ENCODE measurements at places on chromosomes 6 and 20. TPM values are rescaled to one million over a fixed set of nuclear protein-coding genes. Genes with fewer than 3 reads are reported as not detected.
A peak's percentile ranks its signal among the peaks of the same experiment; 100 is the strongest.

Gene MAP3K7
- total RNA-seq = 28.1 TPM

Gene NANP
- total RNA-seq = 4.9 TPM

- H3K4me3 ChIP-seq = no peak overlapping the region
- no peaks in the 10 kb centered on the region for H3K4me1 ChIP-seq
- H3K27me3 ChIP-seq = peaks cover 4% of the 10 kb centered on the region
- DNase-seq = no peak
Measured at GRCh38 chr6:71258078-71258866, 30.3 kb upstream of the OGFRL1 start.

DNA sequence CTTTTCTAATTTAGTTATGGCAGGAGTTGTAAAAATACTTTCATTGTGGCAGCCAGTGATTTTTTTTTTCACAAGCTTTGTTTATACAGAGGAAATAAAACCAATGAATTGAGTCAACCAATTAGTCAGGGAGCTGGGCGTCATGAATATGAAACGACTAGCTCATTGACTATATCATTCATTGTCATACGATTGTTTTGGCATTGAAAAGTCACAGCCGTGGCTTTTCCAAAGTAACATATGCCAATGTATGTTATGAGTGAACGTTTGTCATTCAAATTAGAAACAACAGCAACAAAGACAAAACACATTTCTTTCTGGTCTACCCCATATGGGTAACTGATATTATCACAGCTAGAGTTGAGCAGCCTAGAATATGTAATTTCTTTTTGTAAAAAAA lies 810.6 kb downstream of the EPHA7 start:
- H3K36me3 ChIP-seq = no peaks in the 10 kb centered on the region
- H3K4me1 ChIP-seq = no peaks in the 10 kb centered on the region
- no peak for DNase-seq
- H3K4me3 ChIP-seq = no peak overlapping the region
- no peak overlapping the region for H3K27ac ChIP-seq

- no peak overlapping the region for H3K27ac ChIP-seq
- H3K36me3 ChIP-seq = no peaks in the 10 kb centered on the region
- H3K27me3 ChIP-seq = no peaks in the 10 kb centered on the region
- no peaks in the 10 kb centered on the region for H3K4me1 ChIP-seq
- DNase-seq = no peak
Measured at GRCh38 chr20:40390654-40391053, 298.4 kb downstream of the MAFB start.

GRCh38 chr20:49831022-49831769 lies 18.6 kb downstream of the SLC9A8 start:
- no peaks in the 10 kb centered on the region for H3K4me1 ChIP-seq
- peaks cover 35% of the 10 kb centered on the region for H3K36me3 ChIP-seq
- no peaks in the 10 kb centered on the region for H3K27me3 ChIP-seq
- no peak overlapping the region for H3K4me3 ChIP-seq

GRCh38 chr6:17107863-17108262 lies 6.0 kb downstream of the STMND1 start:
- no peaks in the 10 kb centered on the region for H3K36me3 ChIP-seq
- H3K27me3 ChIP-seq = peaks cover 2% of the 10 kb centered on the region
- H3K27ac ChIP-seq = no peak overlapping the region
- H3K4me3 ChIP-seq = no peak overlapping the region
- DNase-seq = no peak
- H3K4me1 ChIP-seq = no peaks in the 10 kb centered on the region

GRCh38 chr20:31596831-31597480 lies 8.1 kb upstream of the ID1 start:
- no peak for DNase-seq
- H3K27me3 ChIP-seq = peaks cover 4% of the 10 kb centered on the region
- no peak overlapping the region for H3K27ac ChIP-seq
- no peaks in the 10 kb centered on the region for H3K4me1 ChIP-seq

DNA sequence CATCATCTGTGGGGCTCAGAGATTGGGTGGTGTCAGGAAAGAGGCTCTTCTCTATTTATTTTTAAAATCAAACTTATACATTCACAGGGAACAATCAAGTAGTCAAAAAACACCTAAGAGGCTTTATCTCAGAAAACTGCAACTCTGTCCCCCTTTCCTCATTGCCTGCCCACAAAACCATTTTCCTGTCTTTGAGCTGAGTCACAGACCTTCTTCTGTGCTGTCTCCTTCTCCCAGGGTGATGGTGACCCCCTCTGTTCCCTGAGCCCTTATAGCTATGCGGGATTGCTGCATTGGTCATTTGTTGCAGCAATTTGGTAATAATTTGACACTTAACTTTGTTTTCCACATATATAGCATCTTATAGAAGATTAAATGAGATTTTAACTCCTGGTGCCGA lies 195.2 kb upstream of the PROKR2 start:
- no peaks in the 10 kb centered on the region for H3K27me3 ChIP-seq
- H3K27ac ChIP-seq = peak overlapping the region; percentile 54
- H3K4me3 ChIP-seq = peak overlapping the region; percentile 18
- H3K4me1 ChIP-seq = peaks cover 23% of the 10 kb centered on the region
- DNase-seq = peak; percentile 38

DNA sequence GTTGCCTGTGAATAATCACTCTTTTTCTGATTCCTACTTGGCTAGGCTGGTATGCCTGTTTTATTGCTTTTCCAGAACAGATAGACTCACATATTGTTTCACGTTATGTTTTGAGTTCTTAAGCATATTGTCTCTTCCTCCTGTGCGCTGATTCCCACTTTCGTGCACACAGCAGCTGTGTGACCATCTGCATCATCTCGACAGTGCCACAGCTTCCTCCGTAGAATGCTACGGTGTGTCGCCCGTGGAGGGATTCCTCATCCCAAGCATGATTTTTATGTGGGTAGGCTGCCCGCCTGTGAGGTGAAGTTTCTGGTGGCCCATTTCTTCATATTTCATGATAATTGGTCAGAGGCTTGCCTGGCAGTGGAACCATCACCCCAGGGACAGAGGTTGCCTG lies 31.8 kb downstream of the PLCB4 start:
- no peaks in the 10 kb centered on the region for H3K4me1 ChIP-seq
- no peak overlapping the region for H3K27ac ChIP-seq
- H3K4me3 ChIP-seq = no peak overlapping the region
- no peaks in the 10 kb centered on the region for H3K27me3 ChIP-seq
- H3K36me3 ChIP-seq = no peaks in the 10 kb centered on the region

DNA sequence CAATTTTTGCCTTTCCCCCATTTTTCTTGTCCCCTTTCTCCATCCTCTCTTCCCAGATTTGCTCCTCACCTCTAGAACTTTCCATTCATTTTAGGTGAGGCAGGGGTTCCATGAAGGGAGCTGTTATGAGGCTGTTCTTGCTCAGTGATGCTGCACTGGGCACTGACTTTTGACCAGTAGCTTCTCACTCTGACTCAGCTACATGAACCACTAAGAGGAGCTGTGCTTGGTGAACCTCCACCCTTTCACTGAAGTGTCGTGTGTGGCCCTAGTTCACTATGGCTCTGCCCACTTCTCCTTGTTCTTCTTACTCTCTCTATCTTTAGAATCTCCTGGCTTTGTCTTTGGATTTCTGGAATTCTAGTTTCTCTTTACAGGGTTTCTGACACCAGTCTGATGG lies 307.1 kb upstream of the RNF24 start:
- H3K4me1 ChIP-seq = no peaks in the 10 kb centered on the region
- no peaks in the 10 kb centered on the region for H3K36me3 ChIP-seq
- H3K27ac ChIP-seq = no peak overlapping the region

Data from activated CD8-positive, alpha-beta T cell treated with anti-CD3 and anti-CD28 coated beads, Interleukin-2, amount 10 ng/mL, durations not matched to agents 7 days and 5 days (primary cell).